ENCODE measurements at places on chromosomes 5 and 9. TPM values are rescaled to one million over a fixed set of nuclear protein-coding genes. Genes with fewer than 3 reads are reported as not detected.

The ACOT12 gene
- total RNA-seq = not detected

The SLC36A2 gene
- total RNA-seq = not detected

The FAF2 gene
- total RNA-seq = 48.4 TPM

The LAMC3 gene
- total RNA-seq = 5.1 TPM

The ATG10 gene
- 6.2 TPM for total RNA-seq

The PIP5K1B gene
- under 0.01 TPM for total RNA-seq

The GRIN1 gene
- total RNA-seq = not detected

The CDH9 gene
- total RNA-seq = not detected

The TMC1 gene
- total RNA-seq = 0.25 TPM

The SH3GL2 gene
- not detected for total RNA-seq

The C5orf34 gene
- 3.7 TPM for total RNA-seq

The FRMPD1 gene
- total RNA-seq = not detected

The C9orf50 gene
- not detected for total RNA-seq

The ATOSB gene
- 6.0 TPM for total RNA-seq

The TTC39B gene
- 1.3 TPM for total RNA-seq

The INSL4 gene
- total RNA-seq = not detected

The LRRC70 gene
- 43.4 TPM for total RNA-seq

The ANGPTL2 gene
- total RNA-seq = 7.7 TPM

The GGTA1 gene
- total RNA-seq = 13.4 TPM

The PCDHGA3 gene
- total RNA-seq = 0.63 TPM

The OR1J2 gene
- not detected for total RNA-seq

The LCN1 gene
- not detected for total RNA-seq

The FOXD4L4 gene
- total RNA-seq = 0.13 TPM

The CDH6 gene
- total RNA-seq = not detected

The PPP2R2B gene
- total RNA-seq = not detected

The GPRIN1 gene
- total RNA-seq = 4.5 TPM

The PSD2 gene
- under 0.01 TPM for total RNA-seq

The SLC34A3 gene
- not detected for total RNA-seq

The MVB12B gene
- total RNA-seq = 16.3 TPM

The CDH10 gene
- under 0.01 TPM for total RNA-seq

The HK3 gene
- not detected for total RNA-seq

The GADD45G gene
- under 0.01 TPM for total RNA-seq

The USP20 gene
- total RNA-seq = 8.5 TPM
